ENCODE measurements at places on chromosomes 3 and 15.

- DNase-seq = no peak
Observed at GRCh38 chr3:138833899-138834595, 681 bp downstream of the PIK3CB start.

GRCh38 chr3:55196495-55196894 lies 268.6 kb upstream of the LRTM1 start:
- DNase-seq = no peak

- DNase-seq = no peak
Observed at GRCh38 chr3:112751564-112752512, 94.8 kb downstream of the CD200R1L start.

GRCh38 chr3:115363071-115363470 lies 216.0 kb upstream of the ZBTB20 start:
- no peak for DNase-seq

- DNase-seq = no peak
Observed at GRCh38 chr3:140145528-140145927, 210.5 kb downstream of the CLSTN2 start.

GRCh38 chr15:86101818-86102217 lies 22.1 kb downstream of the AGBL1 start:
- no peak for DNase-seq

GRCh38 chr15:34436956-34437442 lies 609 bp downstream of the GOLGA8A start:
- peak; percentile 73 for DNase-seq

GRCh38 chr15:85463976-85464375 lies 83.6 kb downstream of the AKAP13 start:
- DNase-seq = no peak

DNA sequence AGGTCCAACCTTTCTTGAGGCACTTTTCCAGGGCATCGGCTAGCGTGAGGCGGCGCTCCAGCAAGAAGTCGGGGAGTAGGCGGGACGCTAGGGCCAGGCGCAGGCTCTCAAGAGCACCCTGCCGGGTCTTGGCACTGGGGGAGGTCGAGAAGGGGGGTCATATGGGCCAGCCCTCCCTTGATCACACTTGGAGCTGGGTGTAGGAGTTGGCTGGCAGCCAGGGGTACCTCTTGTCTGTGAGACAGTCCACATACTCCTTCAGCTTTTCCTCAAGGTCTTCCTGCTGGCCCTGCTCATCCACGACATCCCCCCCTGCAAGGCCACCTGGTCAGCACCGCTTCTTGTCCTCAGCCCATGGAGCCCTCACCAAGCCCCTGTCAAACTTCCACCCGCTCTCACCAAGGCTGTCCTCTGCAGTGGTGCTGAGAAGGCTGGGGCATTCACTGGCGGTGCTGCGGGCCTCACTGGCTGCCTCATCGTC lies 2.0 kb downstream of the IFRD2 start:
- peak; percentile 61 for DNase-seq

DNA sequence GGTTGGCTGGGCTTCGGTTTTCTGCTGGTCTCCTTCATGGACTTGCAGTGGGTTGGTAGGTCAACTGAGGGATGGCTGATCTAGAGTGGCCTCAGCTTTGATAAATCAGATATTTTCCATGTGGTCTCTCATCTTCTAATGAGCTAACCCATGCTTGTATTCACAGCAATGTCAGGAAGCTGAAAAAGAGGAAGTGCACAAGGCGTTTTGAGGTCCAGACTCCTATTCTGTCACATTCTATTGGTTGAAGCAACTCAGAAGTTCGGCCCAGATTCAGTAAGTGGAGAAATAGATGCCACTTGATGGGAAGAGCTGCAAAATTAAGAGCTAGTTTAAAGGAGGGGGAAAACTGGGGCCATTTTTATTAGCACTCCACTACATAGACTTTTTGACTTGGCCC lies 361.2 kb downstream of the DIPK2A start:
- no peak for DNase-seq

Data from left forelimb (tissue), 1 donor.